Gastroesophageal sphincter (tissue), 4 donors: ENCODE measurements at places on chromosomes 16 and 17.

GRCh38 chr17:76382351-76382802, 2.0 kb upstream of the SPHK1 start:
- ATAC-seq: no peak

GRCh38 chr16:14667347-14668266, 26.5 kb downstream of the PLA2G10 start:
- no peak for ATAC-seq

DNA sequence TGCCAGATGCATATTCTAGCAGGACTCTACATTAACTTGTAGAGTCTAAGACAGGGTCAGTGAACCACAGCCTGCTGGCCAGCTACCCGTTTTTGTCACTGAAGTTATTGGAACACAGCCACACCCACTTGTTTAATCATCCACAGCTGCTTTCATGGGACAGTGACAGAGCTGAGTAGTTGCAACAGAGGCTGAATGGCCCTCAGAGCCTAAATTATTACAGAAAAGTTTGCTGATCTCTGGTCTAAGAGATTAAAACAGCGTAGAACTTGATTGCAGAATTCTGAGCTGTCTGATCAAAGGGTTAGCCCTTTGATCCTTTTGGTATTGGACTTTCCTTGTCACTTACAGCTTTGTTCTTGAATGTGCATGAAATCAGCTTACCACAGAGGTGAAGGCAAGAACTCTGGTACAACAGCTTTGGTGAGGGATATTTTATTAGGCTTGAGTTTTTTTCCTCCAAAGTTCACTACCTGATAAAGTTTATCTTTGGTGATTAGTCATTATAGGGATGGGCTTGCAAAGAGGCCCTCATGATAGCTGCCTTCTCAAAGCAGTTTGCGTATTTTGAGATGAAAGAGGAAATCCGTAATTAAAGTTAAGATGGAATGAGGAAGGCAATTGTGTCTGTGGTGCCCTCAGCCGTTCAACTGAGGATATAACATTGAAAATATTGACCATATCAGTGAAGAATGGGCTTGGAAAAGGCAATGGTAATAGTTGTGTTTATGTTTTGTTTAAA, 23.6 kb downstream of the ALDH3A2 start:
- peak; percentile 67 for ATAC-seq

DNA sequence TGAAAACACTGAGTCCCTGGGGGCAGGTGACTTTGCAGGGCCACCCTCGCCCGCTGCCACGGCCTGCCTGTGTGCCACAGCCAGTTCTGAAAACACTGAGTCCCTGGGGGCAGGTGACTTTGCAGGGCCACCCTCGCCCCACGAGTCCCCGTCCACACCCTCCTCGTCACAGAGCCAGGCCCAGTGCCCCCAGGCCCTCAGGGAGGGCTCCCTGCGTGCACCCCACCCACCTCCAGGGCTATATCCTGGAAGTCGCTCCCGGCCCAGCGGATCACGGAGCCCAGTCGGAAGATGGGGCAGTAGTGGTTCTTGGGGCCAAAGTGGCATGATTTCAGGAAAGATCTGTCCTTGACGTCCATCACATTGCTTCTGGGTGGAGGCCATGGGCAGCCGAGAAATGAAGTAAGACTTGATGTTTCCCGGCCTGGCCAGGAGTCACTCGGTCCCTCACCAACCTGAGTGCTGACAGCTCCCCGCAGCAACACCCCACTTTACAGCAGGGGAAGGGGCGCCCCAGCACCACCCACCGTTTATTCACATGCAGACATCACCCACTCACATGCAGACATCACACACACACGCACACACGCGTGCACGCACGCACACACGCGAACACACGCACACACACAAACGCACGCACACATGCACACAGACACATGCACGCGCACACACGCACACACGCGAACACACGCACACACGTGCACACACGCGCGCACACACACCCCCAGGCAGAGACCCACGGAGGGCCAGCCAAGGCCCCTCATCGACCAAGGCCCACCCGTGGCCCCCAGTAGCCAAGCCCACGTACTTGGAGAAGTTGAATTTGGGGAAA, 6.5 kb downstream of the P2RX5 start:
- ATAC-seq: no peak

- ATAC-seq: no peak
Observed at GRCh38 chr16:47229053-47230050, 85.6 kb upstream of the NETO2 start.

- no peak for ATAC-seq
Observed at GRCh38 chr16:63037761-63038396, 1001.6 kb upstream of the CDH8 start.

- ATAC-seq: peak; percentile 52
Observed at GRCh38 chr17:42779936-42780850, at the start of gene WNK4. Gene WNK4, plus strand, starts transcription at chr17:42780610. Its CDS starts 89 bp downstream, at chr17:42780699.

- no peak for ATAC-seq
Observed at GRCh38 chr16:15961571-15962090, 12.2 kb downstream of the ABCC1 start.

DNA sequence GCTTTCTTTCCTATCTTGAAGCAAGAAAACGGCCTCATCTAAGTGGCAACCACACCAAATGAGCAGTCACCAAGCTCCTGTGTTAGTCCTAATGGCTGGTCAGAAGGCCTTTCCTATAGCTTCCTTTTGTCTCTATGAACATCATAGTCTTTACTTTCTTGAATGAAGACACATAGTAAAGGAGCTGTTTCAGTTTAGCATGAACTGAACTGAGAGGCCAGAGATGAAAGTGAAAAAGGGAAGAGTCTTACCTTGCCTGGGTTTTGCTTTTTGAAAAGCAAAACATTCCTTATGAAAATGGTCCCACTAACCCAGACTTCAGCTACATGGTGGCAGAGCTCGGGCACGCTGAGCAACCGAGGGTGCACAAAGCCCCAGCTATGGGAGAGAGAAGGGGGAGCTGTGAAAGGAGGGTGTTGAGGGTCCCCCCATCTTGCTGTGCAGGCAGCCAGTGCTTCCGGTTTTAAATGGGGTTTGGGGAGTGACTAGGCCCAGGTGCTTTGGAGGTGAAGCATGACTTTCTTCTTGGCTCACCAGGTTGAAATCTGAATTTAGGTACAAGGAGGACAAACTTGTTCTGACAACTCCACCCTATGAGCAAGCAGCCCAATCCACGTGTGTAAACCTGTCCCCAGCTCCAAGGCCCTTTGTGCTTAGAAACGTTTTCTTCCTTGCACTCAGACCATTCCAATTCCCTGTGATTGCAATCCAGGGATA, 9.1 kb upstream of the PSMC3IP start:
- ATAC-seq: no peak
